ENCODE measurements at places on chromosomes 16 and 17.

DNA sequence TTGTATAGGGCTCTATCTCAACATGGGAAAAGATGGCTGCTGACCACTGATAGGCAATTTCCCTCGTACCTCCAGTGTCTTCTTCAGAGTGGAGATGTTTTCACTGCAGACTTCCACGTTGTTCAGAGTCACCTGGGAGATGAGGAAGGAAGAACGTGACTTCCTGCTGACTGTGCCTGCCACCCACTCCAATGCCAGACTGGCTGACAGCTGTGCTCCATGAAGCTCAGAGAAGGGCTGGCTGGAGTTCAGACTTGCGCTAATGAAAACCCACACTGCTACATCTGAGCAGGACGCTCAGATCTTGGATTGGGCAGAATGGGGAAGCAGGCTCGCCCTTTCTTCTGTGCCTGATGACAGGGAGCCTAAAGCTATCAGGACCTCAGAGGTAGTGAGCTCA lies 33.1 kb downstream of the COG4 start:
- H3K27ac ChIP-seq: no peak overlapping the region
- H3K36me3 ChIP-seq: peaks cover 91% of the 10 kb centered on the region
- DNase-seq: no peak

- DNase-seq: no peak
- H3K4me3 ChIP-seq: no peak within 1 kb of the TSS
- H3K4me1 ChIP-seq: peaks cover 8% of the 10 kb centered on the region
- no peaks in the 10 kb centered on the region for H3K27me3 ChIP-seq
Observed at GRCh38 chr17:4931963-4932362, at the start of gene GP1BA. Gene GP1BA, plus strand, starts transcription at chr17:4932277. Its CDS starts 328 bp downstream, at chr17:4932605.

DNA sequence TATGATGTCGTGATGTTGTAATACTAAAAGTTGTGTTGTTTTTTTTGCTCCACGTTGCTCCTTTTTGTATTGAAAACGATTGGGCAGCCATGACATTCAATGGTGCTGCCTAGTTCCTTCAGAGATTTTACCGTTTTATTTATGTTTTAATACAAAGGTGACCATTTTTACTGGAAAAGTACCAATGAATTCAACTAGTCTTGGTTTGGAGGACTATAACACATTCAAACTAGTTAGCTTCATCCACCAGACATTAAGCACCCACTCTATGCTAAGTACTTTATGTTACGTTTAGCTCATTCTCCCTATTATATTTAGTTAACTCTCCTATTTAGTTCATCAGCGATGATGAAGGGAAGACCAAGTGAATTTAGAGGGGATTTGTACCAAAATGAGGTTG lies 116.6 kb upstream of the TBX2 start:
- peaks cover 15% of the 10 kb centered on the region for H3K4me1 ChIP-seq
- no peak overlapping the region for H3K27ac ChIP-seq
- H3K36me3 ChIP-seq: no peaks in the 10 kb centered on the region
- H3K4me3 ChIP-seq: no peak overlapping the region
- no peak for DNase-seq

DNA sequence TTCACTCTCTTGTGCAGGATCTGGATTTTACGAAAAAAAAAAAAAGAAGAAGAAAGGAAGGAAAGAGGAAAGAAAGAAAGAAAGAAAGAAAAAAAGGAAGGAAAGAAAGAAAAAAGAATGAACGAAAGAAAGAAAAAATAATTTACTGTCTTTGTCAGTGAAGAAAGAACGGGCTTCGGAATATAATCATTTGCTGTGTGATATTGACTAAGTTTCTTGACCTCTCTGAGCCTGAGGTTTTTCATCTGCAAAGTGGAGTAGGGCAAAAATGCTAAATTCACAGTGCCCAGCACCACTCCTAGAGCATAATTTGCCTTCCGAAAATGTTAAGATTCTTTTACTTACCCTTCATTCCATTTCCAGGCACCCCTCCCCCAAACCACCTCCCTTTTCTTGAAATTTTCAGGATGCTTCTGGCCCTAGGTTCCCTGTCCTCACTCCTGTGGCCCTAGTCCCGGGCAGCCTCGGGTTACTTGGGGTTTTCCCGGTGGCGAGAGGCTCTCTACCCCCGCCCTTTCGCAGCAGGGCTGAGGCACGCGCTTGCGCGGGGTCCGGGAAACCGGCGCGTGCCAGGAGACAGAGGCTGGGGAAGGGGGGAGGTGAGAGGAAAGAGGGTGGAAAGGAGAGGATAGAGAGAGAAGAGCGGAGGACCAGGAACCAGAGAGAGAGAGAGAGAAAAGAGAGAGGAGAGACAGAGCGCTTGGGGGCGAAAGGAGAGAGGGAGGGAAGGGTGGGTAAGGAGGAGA lies at the start of gene CNTNAP1:
CNTNAP1 (plus strand) TSS at position 556 of the 746 bp plus-strand sequence. CDS start 299 bp downstream, outside the sequence.
- peaks cover 64% of the 10 kb centered on the region for H3K4me1 ChIP-seq
- H3K27ac ChIP-seq: peak within 1 kb of the TSS; percentile 43
- DNase-seq: no peak
- no peaks in the 10 kb centered on the region for H3K27me3 ChIP-seq

- DNase-seq: no peak
- H3K4me1 ChIP-seq: no peaks in the 10 kb centered on the region
- peaks cover 6% of the 10 kb centered on the region for H3K27me3 ChIP-seq
- H3K4me3 ChIP-seq: no peak overlapping the region
- no peaks in the 10 kb centered on the region for H3K36me3 ChIP-seq
Observed at GRCh38 chr16:48113471-48113870, 42.3 kb downstream of the ABCC12 start.

DNA sequence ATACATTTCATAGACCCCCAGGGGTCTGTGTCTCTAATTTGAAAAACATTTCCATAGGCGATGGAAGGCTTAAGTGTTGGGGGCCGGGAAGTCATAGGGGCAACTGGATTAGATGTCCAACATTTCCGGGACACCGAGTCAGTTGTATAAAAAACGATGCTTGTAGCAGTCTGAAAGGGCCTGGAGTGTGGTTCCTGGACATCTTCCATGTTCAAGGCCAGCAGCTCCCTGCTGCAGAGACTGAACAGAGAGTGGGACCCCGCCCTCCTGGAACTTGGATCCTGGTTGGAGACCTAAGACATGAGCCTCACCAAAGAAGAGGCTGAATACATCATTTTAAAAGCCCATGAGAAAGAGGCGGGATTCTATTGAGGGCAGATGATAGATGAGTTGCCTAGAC lies 82.0 kb upstream of the ZNF423 start:
- no peak overlapping the region for H3K4me3 ChIP-seq
- DNase-seq: no peak
- no peak overlapping the region for H3K27ac ChIP-seq
- H3K36me3 ChIP-seq: no peaks in the 10 kb centered on the region

DNA sequence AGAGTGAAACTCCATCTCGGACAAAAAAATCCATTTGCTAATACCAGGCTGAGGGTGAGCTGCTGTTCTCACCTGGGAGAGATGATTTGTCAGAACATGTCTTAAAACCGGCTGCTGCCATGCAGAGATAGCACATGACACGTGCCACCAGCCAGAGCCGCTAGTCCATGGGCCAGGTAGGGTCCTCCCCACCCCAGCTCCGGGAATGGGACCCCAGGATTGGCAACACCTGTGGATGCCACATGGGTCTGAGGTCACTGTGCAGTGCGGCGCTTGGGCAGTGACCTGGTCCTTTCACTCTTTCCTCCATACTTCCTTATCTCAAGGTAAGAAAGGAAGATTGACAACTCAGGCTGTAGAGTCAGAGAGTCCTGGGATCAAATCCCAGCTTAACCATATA lies 393.3 kb upstream of the TNRC6C start:
- no peak overlapping the region for H3K27ac ChIP-seq
- peaks cover 21% of the 10 kb centered on the region for H3K27me3 ChIP-seq
- DNase-seq: peak; percentile 32

GRCh38 chr17:14101976-14102375 lies 32.7 kb downstream of the COX10 start:
- H3K36me3 ChIP-seq: peaks cover 4% of the 10 kb centered on the region
- peaks cover 6% of the 10 kb centered on the region for H3K4me1 ChIP-seq
- no peaks in the 10 kb centered on the region for H3K27me3 ChIP-seq
- no peak overlapping the region for H3K27ac ChIP-seq
- no peak overlapping the region for H3K4me3 ChIP-seq

GRCh38 chr17:55645361-55645760 lies 77.3 kb downstream of the TMEM100 start:
- peaks cover 7% of the 10 kb centered on the region for H3K4me1 ChIP-seq
- H3K27me3 ChIP-seq: no peaks in the 10 kb centered on the region
- no peak overlapping the region for H3K4me3 ChIP-seq
- DNase-seq: no peak

GRCh38 chr16:87474566-87474996 lies 18.2 kb downstream of the ZCCHC14 start:
- H3K27me3 ChIP-seq: no peaks in the 10 kb centered on the region
- no peak overlapping the region for H3K27ac ChIP-seq
- no peak for DNase-seq
- peaks cover 9% of the 10 kb centered on the region for H3K36me3 ChIP-seq
- peaks cover 42% of the 10 kb centered on the region for H3K4me1 ChIP-seq
- H3K4me3 ChIP-seq: no peak overlapping the region

DNA sequence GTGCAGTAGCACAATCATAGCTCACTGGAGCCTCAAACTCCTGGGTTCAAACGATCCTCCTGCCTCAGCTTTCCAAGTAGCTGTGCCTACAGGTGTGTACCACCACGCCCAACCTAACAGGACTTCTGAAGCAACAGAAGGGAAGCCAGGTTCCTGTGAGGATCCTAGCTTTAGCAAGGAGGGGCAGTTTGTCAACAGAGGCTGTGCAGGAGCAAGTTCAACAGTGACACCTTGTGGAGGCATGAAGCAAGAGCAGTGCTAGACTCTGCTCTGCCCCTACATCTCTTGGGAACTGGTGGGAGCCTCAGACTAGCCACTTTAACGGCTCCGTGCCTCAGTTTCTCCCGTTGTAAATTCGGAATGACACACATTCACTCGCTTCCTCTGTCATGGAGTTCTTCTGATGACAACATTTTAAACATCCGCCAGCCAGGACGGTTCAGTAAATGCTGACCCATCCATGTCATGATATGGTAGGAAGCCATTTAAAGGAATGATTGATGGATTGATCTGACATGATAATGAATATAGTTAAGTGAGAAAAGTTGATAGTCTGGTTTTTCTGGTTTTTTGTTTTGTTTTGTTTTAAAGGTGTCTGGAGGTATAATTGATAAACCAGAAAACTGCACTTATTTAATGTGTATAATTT lies 218.7 kb downstream of the MRTFB start:
- no peaks in the 10 kb centered on the region for H3K27me3 ChIP-seq
- no peak for DNase-seq
- H3K27ac ChIP-seq: no peak overlapping the region
- peaks cover 12% of the 10 kb centered on the region for H3K4me1 ChIP-seq
- no peak overlapping the region for H3K4me3 ChIP-seq
- no peaks in the 10 kb centered on the region for H3K36me3 ChIP-seq

DNA sequence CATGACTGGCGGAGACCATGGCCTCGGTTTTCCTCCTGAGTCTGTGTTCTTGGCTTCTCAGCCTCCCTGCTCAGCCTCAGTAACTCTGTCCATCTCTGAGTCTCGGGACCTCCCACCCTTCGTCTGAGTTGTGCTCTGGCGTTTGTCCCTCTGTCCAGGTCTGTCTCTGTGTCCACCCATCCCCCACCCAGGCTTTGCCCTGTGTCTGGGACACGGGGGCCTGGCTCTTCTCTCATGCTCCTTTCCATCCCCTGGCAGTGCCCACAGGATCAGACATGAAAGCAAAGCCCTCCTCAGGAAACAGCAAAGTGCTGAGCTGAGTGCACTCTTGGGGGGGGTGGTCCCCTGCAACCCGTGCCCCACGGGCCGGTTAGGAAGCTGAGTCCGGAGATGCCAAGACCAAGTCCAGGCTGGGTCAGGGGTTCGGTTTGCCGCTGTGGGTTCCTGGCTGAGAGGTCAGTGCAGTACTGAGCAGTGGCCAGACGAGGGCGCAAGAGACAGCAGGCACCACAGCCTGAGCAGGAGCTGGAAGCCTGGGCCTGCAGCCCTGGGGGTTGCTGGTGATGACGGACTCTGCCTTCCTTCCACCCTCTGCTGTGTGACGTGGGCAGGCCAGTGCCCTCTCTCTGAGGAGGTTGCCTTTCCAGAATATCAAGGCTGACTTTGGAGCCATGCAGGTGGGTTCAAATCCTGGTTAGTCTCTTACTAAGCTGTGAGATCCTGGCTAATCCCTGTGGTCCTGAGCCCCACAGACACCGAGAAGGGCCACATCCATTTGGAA lies 2.5 kb downstream of the P2RX1 start:
- peak overlapping the region; percentile 37 for H3K4me3 ChIP-seq
- no peaks in the 10 kb centered on the region for H3K36me3 ChIP-seq
- peak overlapping the region; percentile 58 for H3K27ac ChIP-seq
- H3K27me3 ChIP-seq: no peaks in the 10 kb centered on the region

- peak overlapping the region; percentile 86 for H3K27ac ChIP-seq
- H3K4me1 ChIP-seq: peaks cover 46% of the 10 kb centered on the region
- H3K36me3 ChIP-seq: no peaks in the 10 kb centered on the region
- no peaks in the 10 kb centered on the region for H3K27me3 ChIP-seq
- DNase-seq: peak; percentile 89
Observed at GRCh38 chr16:31138621-31139578, 3.4 kb upstream of the PRSS8 start.

DNA sequence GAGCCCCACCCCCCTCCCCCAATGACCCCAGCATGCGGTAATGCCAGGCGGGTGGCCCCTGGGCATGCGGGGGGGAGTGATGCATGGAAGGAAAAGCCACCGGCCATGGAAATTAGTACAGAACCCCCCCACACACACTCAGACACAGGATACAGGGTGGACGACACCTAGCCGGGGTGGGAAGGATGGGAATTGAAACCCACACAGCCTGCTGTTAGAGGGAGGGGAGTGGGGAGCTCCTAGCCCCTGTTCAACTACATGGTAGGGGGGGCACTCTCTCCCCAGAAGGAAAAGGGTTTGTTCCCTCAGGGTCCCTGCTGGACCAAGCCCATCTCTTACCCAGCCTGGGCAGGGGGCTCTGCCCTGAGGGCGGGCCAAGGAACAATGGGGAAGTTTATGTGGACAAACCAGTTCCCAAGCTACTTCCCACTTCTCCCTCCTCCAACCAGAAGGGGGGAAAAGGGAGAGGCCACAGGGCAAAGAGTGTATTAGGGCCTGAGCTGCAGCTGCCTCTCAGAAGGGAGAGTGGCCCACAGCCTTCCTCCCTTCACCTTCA lies 5.2 kb downstream of the TMUB2 start:
- no peaks in the 10 kb centered on the region for H3K27me3 ChIP-seq
- no peak overlapping the region for H3K4me3 ChIP-seq
- H3K27ac ChIP-seq: peak overlapping the region; percentile 24
- no peak for DNase-seq
- peaks cover 72% of the 10 kb centered on the region for H3K36me3 ChIP-seq

Measured in lower lobe of right lung (tissue), 2 donors.